ENCODE measurements at places on chromosomes 2 and 18.

- DNase-seq: no peak
Measured at GRCh38 chr2:234330902-234331301, 166.0 kb downstream of the ARL4C start.

DNA sequence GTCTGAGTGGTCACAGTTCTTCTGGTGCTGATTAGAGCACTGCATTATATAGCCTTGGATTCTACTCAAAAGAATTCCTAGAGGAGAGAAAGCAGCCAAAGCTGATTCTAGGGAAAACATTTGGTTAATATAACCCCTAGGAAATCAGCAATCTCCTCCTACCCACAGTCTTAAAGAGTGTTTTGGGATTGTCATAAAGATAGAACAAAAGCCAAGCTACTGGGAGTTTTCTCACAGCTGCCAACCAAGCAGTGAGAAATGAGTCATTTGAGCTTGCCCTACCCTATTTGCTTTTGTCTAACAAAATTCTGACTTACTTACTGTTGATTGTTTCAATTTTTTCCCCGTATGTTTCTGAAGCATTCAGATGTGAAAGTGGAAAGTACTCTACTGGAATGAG is 469.3 kb downstream of the PLCL1 start:
- DNase-seq: no peak

GRCh38 chr18:63004466-63005089 is 289.2 kb downstream of the PHLPP1 start:
- DNase-seq: no peak

- no peak for DNase-seq
Measured at GRCh38 chr2:8255448-8255800, 426.4 kb upstream of the ID2 start.

DNA sequence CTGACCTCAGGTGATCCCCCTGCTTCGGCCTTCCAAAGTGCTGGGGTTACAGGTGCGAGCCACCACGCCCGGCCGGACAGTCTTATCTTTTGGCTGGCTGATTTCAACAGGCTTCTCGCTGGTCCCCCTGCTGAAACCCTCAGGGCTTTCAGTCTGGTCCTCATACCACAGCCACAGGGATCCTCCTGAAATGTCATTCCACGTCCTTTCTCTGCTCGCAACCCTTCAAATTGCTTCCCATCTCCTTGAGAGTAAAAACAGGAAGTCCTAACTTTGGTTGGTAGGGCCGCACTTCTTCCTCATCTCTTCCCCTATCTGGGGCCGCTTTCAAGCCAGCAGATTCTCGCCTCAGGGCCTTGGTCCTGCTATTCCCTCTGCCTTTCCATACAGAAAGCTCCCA is 1.4 kb upstream of the CAB39 start:
- no peak for DNase-seq

GRCh38 chr18:7666195-7666776 is 99.2 kb downstream of the PTPRM start:
- DNase-seq: no peak

- no peak for DNase-seq
Measured at GRCh38 chr2:64840426-64840881, 148.7 kb upstream of the SLC1A4 start.

DNA sequence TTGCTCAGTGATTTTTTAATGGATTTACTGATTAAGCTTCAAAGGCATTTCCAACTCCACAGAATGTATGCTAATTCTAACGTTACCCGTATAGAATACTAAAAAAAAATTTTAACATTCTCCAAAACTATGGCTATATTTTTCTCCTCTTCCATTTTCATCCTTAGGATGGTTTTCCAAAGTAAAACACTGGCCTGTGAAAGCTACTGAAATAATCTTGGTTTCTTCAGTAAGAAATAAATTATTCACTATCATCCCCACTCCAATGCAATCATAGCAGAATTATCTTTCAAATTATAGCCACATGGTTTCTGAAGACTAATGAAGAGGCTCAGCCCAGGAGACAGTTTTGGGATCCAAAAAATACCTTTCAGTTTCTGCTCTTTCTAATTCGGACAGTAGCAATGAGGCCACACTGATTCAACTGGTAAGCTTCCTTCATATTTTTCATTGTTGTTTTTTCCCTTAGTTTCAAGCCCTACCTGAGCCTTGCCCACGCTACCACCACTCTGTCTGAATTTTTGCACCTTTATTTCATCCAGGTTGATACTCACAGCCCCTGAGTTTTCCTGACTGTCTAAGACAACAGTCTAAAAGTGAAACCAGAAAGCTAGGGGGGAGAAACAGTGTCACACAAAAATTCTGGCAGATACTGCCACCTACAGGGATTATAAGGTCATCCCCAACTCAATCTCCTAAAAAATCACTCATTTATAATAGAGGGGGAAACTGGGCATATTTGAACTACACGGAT is 887.9 kb downstream of the NRXN1 start:
- DNase-seq: peak; percentile 28

GRCh38 chr2:132522901-132523300 is 106.3 kb downstream of the GPR39 start:
- no peak for DNase-seq

DNA sequence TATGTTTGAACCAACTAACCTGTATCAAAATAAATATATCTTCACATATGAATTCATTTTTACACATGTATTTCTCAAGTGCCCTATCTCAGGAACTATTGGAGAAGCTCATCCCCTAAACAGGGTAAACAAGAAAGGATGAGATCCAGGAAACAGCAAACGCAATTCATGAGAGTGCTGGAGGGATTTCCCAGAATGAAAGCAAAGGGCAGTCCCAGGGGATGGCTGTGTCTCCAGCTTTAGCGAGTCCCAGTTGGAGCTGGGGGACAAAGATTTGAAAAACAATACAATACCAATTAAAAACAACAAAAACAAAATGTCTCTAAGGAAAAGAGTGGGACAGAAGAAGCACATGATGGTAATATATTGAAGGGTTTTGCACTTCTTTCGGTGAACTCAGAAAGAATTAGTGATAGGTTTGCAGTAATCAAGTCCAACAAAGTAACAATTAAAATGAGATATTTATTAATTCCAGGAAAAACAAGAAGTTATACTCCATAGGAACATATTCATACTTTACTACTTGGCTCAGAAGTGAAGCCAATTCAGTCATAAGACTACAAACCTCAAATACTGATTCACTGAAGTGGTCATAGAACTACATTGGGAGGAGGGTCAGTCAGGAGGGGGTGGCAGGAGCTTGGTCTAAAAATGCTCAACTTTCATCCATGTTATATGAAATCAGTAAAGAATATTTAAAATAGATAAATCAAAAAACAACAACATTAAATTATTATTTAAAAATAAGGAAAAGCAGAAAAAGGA is 73.1 kb upstream of the PDE1A start:
- DNase-seq: no peak

DNA sequence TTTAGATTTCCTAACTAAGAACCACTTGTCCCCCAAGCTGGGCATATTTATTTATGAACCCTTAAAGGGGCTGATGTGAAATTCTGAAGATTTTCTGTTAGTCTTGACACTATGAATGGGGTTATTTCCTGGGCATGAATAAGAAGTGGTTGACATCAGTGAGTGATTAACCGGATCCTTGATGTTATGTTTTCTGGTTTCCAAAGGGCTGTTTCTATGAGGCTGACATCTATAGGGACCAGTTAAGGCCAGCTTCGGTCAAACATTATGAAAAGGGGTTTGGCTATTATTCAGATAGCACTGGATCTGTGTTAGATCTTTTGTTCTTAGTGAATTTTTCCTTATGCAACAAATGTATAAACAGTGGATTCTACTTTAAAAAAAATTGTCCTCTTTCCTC is 443.7 kb upstream of the SPRED2 start:
- DNase-seq: no peak

DNA sequence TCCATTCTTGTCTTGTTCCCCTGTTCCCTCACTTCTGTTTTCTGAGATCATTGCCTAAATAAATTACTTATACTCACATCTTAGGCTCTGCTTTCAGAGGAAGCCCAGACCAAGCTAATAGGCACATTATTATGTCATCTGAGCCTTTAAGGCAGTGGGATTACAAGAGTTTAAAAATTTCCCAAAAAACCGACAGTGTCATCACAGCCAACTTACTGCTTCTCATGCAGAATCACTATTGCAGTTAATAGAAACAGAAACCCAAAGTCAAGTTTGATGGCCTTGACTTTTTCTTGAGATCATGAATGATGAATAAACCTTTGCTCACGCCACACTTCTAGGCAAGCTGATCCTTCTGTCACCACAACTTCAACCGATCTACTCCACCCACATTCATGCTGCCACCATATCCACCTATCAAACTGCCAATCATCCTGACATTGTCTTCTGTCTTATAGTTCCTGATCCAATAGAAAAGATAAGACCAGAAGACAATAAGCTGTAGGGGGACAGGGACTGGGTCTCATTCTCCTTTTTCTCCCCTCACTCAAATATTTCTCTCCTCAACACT is 142.7 kb upstream of the CREB1 start:
- DNase-seq: no peak

DNA sequence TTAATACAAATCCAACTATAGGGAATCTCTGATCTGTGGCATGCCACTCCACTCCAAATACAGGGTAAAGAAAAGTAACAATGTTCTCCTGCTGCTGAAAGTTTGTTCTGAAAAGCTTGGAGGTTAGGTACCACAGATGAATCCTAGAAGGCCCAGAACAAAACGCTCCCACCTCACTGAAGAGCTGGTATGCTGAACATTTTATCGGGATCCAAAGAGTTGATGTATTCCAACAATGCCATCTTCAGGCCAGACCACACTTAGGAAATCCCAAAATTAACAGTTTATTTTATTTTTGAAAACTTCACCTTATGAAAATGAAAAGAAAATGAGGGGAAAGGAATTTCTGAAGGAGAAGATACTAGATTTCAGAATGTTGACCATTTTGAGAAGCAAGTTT is 145.1 kb upstream of the CDH19 start:
- no peak for DNase-seq

GRCh38 chr2:30385327-30385726 is 61.7 kb upstream of the LCLAT1 start:
- DNase-seq: peak; percentile 54

GRCh38 chr2:96508521-96509113 is 3.5 kb upstream of the NEURL3 start:
- no peak for DNase-seq

DNA sequence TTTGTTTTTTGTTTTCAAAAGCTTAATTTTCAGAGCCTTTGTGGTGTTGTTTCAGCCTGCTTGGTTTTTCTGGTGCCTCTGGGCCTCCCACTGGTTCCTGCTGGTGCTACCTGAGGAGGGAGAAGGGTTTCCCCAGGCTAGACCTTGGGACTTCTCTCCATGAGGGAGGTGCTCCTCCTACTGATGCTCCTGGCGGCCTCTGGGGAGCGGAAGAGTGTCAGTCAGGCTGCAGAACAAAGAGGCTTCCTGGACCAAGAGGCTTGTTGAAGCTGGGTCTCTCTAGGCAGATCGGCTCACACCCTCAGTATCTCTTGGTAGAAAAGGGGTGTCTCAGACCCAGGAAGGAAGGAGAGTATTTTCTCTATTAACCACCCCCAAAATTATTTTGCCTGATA is 32.2 kb downstream of the RFX8 start:
- no peak for DNase-seq

DNA sequence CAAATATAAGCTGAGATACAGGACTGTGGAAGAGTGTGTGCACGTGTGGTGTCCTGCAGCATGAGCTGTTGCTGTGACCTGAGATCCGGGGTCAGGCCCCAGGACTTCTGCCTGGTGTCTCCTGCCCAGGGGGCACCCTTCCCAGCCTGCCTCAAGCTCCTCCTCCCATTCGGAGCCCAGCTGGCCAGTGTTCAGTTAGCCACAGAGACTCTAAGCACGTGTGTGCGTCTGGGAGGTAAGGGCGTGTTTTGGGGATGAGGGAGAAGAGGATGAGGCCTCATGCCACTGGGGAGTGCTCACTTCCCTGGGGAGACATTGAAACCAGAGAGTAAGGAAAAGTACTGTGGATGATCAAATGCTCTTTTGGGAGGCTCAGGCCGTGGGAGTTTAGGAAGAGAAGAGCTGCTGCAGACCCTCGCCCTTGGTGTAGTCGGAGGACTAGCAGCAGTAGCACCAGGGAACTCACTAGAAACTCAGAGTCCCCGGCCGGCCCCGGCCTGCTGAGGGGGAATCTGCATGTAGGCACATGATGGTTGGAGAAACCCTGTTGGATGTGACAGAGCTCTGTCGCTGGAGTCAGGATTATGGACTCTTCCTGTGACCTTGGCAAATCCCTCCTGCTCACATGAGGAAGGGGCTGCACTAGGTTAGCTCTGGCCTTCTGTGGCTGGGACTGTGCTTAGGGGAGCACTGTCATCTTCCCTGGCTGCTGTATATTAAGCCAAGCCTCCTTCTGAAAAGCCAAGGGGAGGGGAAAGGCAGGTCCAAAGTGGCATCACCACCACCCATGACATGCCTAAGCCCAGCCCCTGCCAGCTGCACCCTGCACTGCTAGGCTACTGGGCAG is 231.1 kb downstream of the DYSF start:
- no peak for DNase-seq

DNA sequence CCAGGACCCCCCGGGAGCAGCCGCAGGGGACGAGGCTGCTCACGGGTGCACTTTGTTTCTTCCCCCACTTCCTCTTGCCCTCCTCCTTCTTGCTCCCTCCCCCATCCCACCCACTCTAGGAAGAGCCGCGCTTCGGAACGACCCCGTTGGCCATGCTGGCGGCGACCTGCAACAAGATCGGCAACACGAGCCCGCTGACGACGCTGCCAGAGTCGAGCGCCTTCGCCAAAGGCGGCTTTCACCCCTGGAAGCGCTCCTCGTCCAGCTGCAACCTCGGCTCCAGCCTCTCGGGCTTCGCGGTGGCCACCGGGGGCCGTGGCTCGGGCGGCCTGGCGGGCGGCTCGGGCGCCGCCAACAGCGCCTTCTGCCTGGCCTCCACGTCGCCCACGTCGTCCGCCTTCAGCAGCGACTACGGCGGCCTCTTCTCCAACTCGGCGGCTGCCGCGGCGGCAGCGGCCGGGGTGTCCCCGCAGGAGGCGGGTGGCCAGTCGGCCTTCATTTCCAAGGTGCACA is 1.3 kb downstream of the SP9 start:
- peak; percentile 34 for DNase-seq

- no peak for DNase-seq
Measured at GRCh38 chr2:215571689-215572088, 135.8 kb upstream of the FN1 start.

DNA sequence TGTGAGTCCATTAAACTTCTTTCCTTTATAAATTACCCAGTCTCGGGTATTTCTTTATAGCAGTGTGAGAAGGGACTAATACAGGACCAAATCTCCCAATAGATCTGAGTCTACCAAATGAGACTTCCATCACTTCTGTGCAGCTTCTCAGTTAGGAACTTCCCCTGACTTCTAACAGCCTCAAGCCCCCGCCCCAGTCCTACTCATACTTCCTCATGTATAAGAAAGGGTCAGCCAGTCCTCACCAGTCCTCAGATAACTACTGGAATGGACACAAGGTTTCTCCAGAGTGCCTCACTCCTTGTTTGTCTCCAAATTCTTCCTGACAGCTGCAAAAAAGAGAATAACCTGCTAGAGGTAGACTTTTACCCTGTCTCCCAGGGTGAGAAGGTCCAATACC is 19.5 kb downstream of the TTC32 start:
- no peak for DNase-seq

DNA sequence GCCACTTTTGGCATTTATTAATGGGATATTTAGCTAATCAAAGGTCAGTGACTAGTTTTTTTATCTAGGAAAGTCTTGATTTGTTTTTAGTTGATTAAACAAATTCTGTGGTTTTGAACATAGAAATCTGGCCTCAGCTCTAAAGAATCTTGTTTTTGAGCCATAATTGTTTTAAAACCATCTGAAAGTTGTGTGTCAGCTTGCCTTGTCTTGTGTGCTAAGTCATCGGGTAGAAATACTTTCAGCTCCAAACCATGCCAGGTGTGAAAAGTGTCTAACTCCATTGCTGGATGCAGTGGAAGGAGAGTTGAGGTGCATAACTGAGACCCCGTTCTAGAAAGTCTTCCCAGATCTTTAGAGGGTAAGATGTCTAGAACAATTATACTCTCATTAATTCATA is 22.7 kb downstream of the FARP2 start:
- no peak for DNase-seq
